ENCODE measurements at places on chromosomes 6 and 20. TPM values are rescaled to one million over a fixed set of nuclear protein-coding genes. Genes with fewer than 3 reads are reported as not detected.

NFATC2 gene
- 1.9 TPM for total RNA-seq

PPP1R3G gene
- 0.94 TPM for total RNA-seq

ENPP1 gene
- total RNA-seq, result 2.2 TPM

SPATA2 gene
- total RNA-seq, result 5.3 TPM

DDO gene
- total RNA-seq, result 0.07 TPM

- no peak for DNase-seq
Observed at GRCh38 chr6:66735106-66735890, 1028.3 kb upstream of the EYS start.

GRCh38 chr20:53124075-53124551 is 152.0 kb downstream of the TSHZ2 start:
- no peak for DNase-seq

GRCh38 chr20:51985013-51985415 is 182.7 kb upstream of the SALL4 start:
- peak; percentile 76 for DNase-seq

DNA sequence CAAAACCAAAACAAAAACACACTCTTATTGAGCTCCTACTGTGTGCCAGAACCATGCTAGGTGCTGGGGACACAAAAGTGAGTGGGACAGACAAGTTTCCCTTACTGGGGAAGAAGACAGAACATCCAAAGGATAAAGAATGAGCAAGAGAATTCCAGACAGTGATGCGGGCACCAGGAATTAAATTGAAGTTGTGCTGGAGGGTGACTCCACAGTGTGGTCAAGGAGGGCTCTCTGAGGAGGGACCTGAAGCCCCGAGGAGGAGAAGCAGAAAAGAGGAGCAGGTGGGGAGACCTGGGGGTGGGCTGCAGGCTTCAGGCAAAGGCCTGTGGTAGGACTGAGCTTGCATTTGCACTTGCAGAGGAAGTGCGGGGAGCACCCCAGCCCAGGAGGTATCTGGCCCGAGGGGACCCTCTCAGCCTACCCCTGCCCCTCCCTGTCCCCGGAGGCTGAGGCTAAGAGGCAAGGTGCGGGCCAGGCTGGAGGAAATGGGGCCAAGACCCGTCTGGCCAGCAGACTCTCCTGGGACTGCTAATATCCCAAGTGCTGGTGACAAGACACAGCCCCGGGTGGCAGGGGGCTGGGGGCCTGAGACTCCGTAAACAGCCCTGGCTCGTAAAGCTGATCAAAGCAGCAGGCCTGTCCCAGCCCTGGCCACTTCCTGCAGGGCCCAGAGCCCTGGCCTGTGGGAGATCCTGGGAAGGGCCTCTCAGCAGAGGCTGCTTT is 57.1 kb downstream of the SNAI1 start:
- DNase-seq, result no peak

GRCh38 chr6:152634773-152635172 is 2.4 kb downstream of the SYNE1 start:
- no peak for DNase-seq
